ENCODE measurements at places on chromosomes 3 and 15.

- DNase-seq: peak; percentile 5
Observed at GRCh38 chr15:86691091-86691663, 611.5 kb downstream of the AGBL1 start.

GRCh38 chr15:83285979-83286553 is 1.6 kb upstream of the BNC1 start:
- peak; percentile 86 for DNase-seq

- DNase-seq: no peak
Observed at GRCh38 chr3:101811875-101812274, 32.9 kb downstream of the NXPE3 start.

DNA sequence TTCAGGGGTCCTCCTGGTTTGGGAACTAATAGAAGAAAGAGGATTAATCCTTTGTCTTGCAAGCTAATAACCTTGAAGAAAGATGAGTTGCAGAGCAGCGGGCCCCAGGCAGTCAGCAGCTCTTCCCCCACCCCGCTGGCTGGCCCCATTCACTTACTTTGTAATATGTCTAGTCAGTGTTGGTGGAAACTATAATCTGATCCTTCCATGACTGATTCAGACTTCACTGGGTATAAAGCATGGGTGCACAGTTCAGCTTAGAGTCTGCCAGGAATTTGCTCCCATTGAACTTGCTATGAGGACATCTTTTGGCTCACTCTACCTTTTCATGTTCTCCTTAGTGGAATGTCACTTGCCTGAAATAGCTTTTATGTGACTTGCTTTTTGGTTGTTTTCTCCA is 117.7 kb downstream of the CCNL1 start:
- no peak for DNase-seq

- DNase-seq: no peak
Observed at GRCh38 chr3:117734496-117734895, 1024.9 kb downstream of the TUSC7 start.

- no peak for DNase-seq
Observed at GRCh38 chr3:119380697-119381096, 82.7 kb downstream of the TMEM39A start.

DNA sequence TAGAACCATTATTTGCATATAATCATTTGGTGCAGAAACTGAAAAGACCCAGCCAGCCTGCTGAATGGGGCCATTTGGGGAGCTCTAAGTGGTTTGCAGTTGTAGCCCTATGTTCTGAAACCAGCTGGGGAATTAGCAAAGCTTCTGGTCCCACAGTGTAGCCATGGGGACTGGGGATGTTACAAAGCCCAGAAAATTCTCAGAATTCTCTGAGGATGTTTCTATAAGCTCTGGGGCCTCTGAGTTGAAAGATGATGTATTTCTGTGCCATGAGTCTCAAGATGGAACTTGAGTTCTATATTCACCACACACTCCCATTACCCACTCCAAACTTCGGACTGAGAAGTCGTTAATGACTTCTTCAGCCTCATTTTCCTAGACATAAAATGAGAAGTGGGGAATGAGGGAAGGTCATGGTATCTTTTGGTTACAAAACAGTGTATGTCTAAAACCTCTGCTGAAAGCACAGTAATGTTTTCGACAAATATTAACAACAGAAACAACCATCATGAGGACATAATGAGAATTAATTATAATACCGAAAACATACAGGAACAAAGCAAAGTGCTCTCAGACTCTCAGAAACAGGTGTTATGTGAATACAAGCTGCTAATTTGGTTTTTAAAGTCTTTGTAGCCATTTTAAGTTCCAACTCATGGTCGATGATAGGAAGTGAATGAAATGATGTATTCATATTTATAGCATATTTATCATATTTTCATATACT is 89.4 kb downstream of the RFTN1 start:
- no peak for DNase-seq

GRCh38 chr15:50225938-50226337 is 39.6 kb downstream of the HDC start:
- no peak for DNase-seq

DNA sequence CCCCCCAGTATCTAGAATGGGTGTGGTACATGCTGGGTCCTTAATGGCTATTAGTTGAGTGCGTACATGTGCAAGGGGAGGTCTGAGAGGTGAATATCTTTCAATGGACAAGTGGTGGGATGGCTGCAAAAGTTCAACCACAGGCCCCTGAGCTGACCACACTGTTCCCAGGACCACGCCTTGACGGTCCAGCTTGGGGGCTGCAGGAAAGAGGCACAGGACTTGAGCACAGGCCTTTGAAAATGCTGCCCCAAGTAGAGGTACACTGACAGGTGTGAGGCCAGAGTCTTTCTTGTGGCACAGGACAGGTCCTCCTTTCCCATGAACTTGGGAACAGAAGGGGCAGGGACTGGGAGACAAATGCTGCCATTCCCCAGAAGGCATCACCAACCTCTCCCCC is 24.0 kb downstream of the AMOTL2 start:
- no peak for DNase-seq

DNA sequence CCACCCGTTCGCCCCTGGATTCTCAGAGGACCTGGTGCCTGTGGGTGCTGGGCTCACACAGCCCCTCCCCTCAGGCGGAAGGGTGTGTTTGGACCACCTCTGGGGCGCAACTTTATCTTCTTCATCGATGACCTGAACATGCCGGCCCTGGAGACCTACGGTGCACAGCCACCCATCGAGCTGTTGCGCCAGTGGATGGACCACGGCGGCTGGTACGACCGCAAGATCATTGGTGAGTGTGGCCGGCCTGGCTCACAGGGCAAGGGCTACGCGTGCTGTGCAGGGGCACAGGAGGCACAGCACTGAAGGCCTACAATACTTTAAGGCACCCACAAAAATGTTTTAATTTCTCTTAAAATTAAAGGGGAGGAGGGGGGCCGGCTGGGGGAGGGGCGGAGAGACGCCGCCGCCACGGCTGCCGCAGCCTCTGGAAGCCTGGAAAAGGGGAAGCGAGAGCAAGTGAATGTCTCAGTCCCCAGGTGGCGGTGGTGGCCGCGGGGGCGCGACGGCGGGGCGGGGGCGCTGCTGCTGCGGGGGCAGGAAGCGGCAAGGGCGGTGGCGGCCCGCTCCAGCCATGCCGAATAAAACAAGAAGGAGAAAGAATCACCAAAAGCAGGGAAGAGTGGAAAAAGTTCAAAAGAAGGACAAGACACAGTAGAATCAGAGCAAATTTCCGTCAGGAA is 56.8 kb downstream of the DNAH1 start:
- DNase-seq: no peak

GRCh38 chr3:194134231-194134756 is 1.7 kb upstream of the HES1 start:
- no peak for DNase-seq

- DNase-seq: no peak
Observed at GRCh38 chr3:45126730-45127129, 19.4 kb downstream of the CDCP1 start.

DNA sequence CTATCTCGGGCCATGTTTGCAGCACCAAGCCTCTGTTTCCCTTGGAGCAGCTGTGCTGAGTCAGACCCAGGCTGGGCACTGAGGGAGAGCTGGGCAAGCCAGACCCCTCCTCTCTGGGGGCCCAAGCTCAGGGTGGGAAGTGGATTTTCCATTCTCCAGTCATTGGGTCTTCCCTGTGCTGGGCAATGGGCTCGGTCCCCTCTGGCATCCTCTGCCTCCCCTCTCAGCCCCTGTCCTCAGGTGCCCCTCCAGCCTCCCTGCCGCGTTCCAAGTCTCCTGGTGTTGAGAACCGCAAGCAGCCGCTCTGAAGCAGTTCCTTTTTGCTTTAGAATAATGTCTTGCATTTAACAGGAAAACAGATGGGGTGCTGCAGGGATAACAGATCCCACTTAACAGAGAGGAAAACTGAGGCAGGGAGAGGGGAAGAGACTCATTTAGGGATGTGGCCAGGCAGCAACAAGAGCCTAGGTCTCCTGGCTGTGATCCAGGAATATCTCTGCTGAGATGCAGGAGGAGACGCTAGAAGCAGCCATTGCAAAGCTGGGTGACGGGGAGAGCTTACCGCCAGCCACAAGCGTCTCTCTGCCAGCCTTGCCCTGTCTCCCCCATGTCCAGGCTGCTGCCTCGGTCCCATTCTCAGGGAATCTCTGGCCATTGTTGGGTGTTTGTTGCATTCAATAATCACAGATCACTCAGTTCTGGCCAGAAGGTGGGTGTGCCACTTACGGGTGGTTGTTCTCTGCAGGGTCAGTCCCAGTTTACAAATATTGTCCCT is 1.2 kb downstream of the RHO start:
- DNase-seq: no peak

DNA sequence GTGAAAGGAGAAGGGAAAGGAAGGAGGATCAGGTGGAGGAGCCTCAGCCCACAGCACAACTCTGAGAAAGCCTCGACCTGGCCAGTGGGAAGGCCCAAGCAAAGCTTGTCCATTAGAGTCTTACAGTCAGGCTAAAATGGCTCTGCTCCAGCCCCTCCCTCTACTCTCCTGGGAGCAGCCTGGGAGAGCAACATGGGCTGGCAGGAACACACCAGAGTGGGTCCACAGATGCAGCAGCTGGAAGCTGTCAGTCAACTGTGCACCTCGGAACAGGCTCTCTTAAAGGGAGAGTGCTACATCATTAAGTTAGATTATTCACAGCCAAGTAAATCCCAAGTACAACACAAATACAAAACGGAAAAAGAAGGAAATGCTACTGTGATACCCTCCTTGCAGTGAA is 98.0 kb upstream of the LIMD1 start:
- no peak for DNase-seq

DNA sequence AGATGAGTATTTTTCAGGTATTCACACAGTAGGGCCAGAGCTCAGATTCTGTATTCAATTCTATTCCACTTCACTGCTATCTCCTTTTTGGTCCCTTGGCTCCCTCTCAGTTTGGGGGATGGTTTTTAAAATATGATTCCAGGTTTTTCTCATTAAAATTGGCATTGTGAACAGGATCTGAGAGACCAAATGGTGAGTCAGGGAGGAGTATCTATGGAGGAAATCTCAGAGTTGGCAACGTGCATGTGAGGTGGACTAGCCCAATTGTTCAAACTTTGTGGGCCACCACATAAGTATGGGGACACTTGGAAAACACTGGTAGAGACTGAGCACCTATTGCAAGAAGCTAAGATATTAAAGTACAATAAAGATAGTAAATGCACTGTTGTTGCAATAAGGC is 53.9 kb upstream of the TTC14 start:
- no peak for DNase-seq
